Cardiac muscle cell (in vitro differentiated cells and primary cell): ENCODE measurements at places on chromosomes 11 and 22. TPM values are rescaled to one million over a fixed set of nuclear protein-coding genes. Genes with fewer than 3 reads are reported as not detected.
A peak's percentile ranks its signal among the peaks of the same experiment; 100 is the strongest.

DNA sequence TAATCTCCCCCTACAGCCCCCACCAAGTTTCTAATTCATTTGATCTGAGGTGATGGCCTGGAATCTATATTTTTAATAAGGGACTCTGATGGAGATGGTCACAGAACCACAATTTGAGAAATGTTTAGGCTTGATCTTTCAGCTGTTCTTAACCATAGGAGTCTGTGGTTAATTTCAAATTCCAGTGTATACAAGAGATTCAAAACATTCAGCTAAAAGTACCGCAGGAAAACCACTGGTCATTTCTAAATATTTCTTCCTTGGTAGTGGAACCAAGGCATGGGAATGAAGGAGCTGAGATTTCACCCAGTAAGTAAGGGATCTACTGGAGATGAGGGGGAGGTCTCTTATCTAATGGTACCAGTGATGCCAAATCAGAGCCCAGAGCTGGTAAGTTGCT, 18.3 kb upstream of the GALNT18 start:
- DNase-seq, result no peak

The GAB4 gene
- not detected in 2 replicates for total RNA-seq

The IGLL1 gene
- total RNA-seq, result not detected in 2 replicates

- no peak for DNase-seq
Measured at GRCh38 chr11:67286621-67287333, 2.3 kb upstream of the ANKRD13D start.

The IL17REL gene
- 1.8 TPM in 1 of 2 replicates, not detected in the other for total RNA-seq

- DNase-seq, result no peak
Measured at GRCh38 chr11:14248580-14248981, 110.4 kb downstream of the RRAS2 start.

DNA sequence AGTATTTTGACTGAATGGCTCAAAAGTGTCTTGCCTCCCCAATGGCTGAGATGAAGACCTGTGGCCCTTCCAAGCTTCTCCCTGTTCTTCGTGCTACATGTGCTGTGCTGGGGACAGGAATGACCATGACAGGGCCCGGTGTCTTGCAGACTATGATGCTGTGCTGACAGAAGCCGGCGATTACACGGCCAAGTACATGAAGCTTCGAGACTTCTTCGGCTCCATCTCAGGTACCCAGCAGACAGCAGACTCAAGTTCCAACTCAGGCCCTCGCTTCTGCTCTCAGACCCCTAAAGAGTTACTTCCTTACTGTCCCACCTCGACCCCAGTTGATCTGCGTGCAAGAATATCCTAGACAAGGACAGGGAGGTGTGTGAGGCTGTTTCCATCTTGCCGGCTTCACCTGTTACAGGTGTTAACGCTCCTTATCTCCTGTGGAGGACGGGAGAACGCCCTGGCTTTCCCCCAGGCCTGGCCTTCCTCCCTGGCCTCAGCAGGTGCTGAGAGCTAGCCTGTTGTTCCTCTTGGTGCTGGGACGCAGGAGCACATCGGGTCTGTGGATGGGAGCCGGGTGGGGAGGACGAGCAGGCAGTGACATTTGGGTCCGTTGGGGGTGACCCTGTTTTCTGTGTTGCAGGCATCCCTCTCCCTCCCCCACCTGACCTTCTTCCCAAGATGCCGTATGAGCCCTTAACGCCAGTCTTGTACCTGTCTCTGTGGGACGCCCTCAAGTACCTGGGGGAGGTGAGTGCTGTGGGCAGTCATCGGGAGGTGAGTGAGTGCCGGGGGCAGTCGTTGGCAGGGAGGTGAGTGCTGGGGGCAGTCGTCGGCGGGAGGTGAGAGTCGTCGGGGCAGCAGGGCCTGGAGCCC, 38.1 kb downstream of the GLB1L2 start:
- no peak for DNase-seq

DNA sequence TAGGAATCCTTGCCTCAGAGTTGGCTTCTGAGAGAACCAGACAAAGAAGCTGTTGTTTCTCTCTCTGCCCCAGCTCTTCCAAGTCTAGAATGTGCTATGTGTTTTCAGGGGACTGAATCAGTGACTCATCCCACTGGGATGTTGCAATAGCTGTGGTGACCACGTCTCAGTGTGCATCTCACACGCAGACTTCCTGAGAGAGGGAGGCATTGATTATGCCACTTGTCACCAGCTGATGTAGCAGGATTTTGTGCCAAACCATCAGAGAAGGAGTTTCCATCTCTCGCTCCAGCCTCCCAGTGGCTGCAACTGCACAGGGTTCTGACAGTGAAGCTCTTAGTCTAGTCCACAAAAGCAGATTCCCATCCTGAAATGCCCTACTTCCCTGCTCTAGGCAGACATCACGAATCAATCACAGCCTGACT, 455.8 kb downstream of the MIAT start:
- DNase-seq, result peak; percentile 95

DNA sequence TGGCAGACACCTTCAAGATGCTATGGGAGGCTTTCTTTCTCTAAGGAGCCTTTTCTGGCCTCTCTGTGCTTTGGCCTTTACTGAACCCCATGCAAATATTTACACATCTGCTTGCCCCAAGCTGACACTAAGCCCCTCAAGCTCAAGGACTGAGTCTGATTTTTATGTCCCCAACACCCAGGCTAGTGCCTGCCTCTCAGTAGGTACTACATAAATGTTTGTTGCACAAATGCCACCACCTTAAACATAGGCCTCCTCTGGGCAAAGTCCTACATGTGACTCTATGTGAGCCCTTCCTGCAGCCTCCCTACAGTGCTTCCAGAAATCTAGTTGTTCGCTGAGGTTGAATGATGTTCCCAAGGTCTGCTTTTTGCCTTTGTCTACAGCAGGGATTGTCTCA, 187.6 kb downstream of the DBX1 start:
- DNase-seq, result no peak

The SERPING1 gene
- 42.8 and 51.9 TPM in 2 replicates for total RNA-seq

DNA sequence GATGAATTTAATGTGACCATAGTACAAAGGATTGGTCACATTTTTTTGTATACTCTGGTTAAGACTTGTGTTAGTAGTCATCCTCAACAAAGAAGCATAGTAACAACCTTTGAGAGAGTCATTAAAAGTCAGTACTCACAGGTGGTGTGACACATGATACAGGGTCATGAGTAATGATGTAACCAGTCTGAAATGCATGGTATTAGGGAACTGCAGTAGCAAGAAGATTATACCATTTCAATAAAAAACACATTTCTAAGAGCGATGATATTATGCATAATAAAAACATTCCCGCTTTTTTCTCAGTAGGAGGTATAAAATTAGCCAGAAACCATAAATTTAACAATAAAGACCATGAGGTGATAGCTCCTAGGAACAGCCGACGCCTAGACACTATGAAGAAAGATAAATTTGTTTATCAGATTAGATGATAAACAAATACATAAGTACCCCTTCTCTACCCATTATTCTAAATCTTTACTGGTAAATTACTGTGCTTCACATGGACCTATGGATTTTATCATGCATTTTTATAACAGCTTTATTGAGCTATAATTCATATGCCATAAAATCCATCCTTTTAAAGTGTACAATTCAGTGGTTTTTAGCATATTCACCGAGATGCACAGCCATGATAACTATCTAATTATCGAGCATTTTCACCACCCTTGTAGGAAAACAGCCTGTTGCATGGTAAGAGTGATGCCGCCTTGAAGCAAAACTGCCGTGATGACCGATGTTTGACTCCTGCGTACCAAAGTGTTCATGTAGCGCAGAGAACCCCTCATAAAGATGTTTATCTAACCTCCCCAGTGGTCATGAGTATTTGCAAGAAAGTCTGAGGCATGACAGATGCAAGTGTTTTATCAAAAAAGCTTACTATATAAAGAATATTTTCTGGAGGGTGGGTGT, 41.8 kb downstream of the TMPRSS5 start:
- DNase-seq, result no peak

The ZP1 gene
- total RNA-seq, result not detected in 2 replicates

GRCh38 chr11:6747097-6747668, 24.6 kb downstream of the OR2AG2 start:
- DNase-seq, result no peak

GRCh38 chr11:17102462-17102861, 25.0 kb upstream of the RPS13 start:
- DNase-seq, result no peak

DNA sequence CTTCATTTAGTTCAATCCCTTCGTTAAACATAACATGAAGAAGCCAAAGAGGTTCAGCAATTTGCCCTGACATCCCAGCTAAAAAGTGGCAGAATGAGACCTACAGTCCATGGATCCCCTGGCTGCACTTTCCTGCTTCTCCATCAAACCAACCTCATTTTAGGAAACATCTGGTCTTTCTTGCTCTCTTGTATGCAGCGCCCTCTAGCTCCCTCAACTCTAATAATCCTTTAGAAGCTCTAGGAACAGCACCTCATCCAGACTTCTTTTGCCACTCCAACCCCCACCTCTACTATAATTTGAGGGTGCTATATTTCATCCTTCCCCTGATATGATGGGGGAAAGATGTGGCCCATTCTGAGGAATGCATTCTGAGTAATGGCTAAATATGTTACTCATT, 7.4 kb downstream of the CNTF start:
- peak; percentile 53 for DNase-seq

The OR4D5 gene
- total RNA-seq, result 0.15 TPM in 1 of 2 replicates, not detected in the other

DNA sequence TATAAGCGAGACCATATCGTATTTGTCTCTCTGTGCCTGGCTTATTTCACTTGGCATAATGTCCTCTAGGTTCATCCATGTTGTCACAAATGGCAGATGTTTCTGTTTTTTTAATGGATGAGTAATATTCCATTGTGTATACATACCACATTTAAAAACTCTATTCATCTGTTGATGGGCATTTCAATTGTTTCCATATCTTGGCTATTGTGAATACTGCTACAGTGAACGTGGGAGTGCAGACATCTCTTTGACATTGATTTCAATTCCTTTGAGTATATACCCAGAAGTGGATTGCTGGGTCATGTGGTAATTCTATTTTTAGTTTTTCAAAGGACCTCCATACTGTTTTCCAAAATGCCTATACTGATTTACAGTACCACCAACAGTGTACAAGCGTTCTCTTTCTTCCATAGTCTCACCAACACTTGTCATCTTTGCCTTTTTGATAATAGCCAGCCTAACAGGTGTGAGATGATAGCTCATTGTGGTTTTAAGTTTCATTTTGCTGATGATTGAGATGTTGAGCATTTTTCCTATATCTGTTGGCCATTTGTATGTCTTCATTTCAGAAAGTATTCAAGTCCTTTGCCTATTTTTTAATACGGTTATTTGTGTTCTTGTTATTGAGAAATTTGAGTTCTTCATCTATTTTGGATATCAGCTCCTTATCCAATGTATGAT, 194.7 kb upstream of the E2F8 start:
- no peak for DNase-seq

- DNase-seq, result no peak
Measured at GRCh38 chr11:130882138-130882551, 34.1 kb downstream of the SNX19 start.

DNA sequence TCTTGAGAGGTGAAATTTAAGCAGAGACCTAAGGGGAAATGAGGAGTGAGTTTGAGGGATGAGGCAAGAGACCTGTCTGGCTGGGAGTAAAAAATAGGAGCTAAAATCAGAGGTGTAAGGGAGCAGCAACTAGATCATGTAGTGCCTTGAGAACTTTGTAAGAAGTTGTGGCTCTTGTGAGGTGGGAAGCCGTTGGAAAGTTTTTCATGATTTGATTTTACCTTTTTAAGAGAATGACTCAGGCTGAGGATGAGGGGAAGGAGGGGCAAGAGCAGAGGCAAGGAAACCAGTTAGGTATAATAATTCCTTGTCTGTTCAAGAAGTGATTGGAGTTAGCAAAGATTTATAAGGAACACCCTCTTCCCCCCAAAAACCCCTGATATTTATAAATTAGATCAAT, 25.8 kb downstream of the QSER1 start:
- no peak for DNase-seq

- DNase-seq, result no peak
Measured at GRCh38 chr11:81192516-81192915, 1541.1 kb downstream of the FAM181B start.

GRCh38 chr22:31586137-31586920, 75.7 kb downstream of the PISD start:
- peak; percentile 91 for DNase-seq

- DNase-seq, result no peak
Measured at GRCh38 chr11:22976146-22976545, 115.9 kb upstream of the CCDC179 start.

- DNase-seq, result no peak
Measured at GRCh38 chr11:58928107-58928499, 11.2 kb upstream of the GLYATL1 start.

The DLG2 gene
- total RNA-seq, result 6.1 and 15.9 TPM in 2 replicates

The LDHAL6A gene
- not detected in 2 replicates for total RNA-seq

- no peak for DNase-seq
Measured at GRCh38 chr11:45031912-45032519, 81.3 kb upstream of the TP53I11 start.

The OR8G1 gene
- total RNA-seq, result not detected in 2 replicates

DNA sequence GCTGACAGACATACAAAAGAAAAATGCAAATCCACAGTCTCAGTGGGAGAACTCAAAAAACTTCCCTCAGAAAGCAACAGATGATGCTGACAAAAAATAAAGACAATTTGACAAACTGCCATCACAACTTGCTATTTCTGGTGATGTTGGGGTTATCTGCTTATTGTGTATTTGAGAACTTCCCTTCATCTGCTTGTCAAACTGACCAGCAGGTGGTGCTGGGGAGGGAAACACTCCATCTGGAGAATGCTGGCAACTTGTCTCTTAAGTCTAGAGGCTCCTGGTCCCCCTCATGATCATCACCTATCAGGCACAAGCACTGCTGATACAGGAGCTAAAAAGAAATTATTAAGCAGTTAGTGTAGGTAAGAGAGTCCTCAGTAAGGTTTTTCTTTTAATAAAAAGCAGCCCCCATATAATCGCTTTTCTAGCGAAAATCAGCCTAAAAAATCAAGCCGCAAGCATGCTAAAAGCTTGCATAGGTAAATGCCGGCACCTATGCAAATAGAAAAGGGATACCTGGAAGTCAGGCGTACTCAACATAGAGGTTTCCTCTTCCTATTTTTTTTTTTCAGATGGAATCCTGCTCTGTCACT, 9.8 kb upstream of the FAM111B start:
- peak; percentile 69 for DNase-seq

DNA sequence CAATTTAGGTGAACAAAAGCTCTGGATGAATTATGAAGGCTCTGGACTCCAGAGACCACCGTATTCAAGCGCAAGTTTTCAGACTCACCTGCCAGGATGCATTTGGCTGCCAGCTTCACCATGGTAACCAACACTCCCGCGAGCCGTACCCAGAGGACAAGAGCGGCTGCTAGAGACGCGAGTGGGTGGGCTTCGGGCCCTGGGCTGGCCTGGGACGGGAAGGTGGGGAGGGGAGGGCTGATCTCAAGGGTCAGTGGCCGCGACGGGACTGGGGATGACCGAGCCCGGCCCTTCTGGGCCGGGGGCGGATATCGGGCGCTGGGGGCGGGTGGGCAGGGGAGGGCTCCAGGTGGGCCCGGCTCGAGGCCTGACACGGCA, 344 bp downstream of the IFT27 start:
- DNase-seq, result peak; percentile 49

- peak; percentile 11 for DNase-seq
Measured at GRCh38 chr11:5280582-5281102, 10.9 kb upstream of the HBE1 start.

The TMEM218 gene
- total RNA-seq, result 21.3 and 23.4 TPM in 2 replicates
